EH (cell line): ENCODE measurements at places on chromosomes 6 and 20.

- DNase-seq: peak; percentile 19
These were observed 47.3 kb upstream of the DYNLRB1 start for GRCh38 chr20:34468951-34469350.

DNA sequence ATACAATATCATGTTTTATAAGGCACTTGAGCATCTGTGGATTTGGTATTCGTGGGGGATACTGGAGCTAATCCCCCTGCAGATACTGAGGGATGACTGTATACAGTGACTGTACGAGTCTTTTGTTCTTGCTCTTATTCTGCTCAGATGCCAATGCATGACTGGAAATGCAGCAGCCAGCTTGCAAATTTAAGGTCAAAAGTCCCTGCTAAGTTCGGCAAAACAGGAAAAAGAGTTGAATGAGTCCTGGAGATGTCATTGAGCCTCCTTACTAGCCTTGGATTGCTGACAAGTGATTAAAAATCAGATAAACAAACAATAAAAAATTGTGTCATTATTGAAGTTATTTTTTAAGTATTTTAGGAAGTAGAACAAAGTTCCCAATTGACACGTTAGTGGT lies 599.3 kb upstream of the IMPG1 start:
- no peak for DNase-seq

DNA sequence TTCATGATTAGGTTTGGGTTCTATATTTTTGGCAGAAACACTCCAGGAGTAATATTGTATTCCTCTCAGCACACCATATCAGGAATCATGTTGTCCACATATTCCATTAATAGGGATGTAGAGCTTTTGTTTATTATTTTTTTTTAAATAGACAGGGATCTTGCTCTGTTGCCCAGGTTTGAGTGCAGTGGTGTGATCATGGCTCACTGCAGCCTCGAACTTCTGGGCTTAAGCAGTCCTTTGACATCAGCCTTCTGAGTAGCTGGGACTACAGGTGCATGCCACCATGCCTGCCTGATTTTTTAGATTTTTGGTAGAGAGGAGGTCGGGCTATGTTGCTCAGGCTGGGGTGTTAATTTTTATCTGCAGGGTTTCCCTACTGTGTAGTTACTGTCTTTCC lies 12.0 kb downstream of the SCAF8 start:
- DNase-seq: no peak

GRCh38 chr6:137036566-137037300 lies 8.0 kb downstream of the IL20RA start:
- DNase-seq: no peak
